ENCODE measurements at places on chromosomes 4 and X. TPM values are rescaled to one million over a fixed set of nuclear protein-coding genes. Genes with fewer than 3 reads are reported as not detected.

The TLR10 gene
- not detected for polyA plus RNA-seq

The CLDN2 gene
- polyA plus RNA-seq = not detected

The FOXP3 gene
- polyA plus RNA-seq = 154 TPM

The MAGEC1 gene
- polyA plus RNA-seq = not detected

The ACE2 gene
- not detected for polyA plus RNA-seq
